Stimulated activated CD4-positive, alpha-beta T cell treated with anti-CD3 and anti-CD28 coated beads, TNF-alpha, amount 100 ng/mL, for 48 hours (primary cell): ENCODE measurements at places on chromosomes 1 and 21.

DNA sequence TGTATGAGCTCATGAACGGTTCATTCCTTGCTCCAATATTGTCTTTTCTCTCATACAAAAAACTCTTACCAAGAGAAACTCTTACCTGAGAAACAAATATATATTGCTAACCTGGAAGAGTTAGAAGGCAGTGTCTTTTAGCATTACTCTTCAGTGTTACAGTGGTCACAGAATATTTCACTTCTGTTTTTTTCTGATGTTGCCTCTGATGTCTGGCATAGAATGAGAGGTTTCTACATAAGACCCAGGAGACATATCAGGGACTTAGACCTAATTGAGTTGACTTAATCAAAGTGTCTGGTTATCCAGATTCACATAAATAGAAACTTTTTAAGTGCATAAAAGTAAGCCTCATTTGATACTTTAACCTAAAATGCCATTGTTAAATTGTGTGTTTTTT lies 923.8 kb downstream of the TTLL7 start:
- no peak for DNase-seq

- no peak for DNase-seq
These were observed 36.3 kb downstream of the KCNJ15 start for GRCh38 chr21:38293113-38293512.

- no peak for DNase-seq
These were observed 117.1 kb downstream of the OSBPL9 start for GRCh38 chr1:51733793-51734522.

GRCh38 chr1:223794136-223794880 lies 51.4 kb downstream of the TP53BP2 start:
- no peak for DNase-seq

DNA sequence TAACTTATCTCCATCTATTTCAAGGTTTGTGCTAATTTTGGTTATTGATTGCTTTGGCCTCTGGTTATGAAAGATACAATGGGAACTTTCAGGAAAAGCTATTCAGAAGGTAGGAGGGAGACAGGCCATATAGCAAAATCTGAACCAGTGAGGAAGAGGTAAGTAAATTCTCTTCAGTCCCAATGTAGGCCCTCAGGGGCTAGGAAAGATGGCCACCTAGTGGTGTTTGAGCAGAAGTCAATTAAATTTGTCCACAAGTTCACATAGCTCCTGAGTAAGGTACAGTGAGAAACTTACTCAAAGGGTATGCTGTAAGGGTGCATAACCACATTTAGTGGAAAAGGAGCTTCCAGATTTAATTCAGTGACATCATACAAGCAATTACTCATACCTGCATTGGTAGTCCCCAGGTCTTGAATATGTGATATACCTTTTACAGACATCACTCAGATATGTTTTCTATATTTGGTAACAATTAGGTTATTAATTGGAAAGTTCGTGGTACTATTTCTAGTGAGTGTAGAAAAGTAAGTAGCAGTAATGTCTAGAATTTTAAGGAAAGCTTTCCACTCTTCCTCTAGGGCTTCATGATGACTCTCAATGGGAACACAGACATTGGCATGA lies 21.4 kb upstream of the FMO1 start:
- no peak for DNase-seq

GRCh38 chr1:202587859-202588485 lies 122.3 kb downstream of the SYT2 start:
- DNase-seq, result no peak

- DNase-seq, result no peak
These were observed 224.2 kb upstream of the JUN start for GRCh38 chr1:59007820-59008598.

- DNase-seq, result no peak
These were observed 924 bp downstream of the EXTL2 start for GRCh38 chr1:100893718-100894117.

DNA sequence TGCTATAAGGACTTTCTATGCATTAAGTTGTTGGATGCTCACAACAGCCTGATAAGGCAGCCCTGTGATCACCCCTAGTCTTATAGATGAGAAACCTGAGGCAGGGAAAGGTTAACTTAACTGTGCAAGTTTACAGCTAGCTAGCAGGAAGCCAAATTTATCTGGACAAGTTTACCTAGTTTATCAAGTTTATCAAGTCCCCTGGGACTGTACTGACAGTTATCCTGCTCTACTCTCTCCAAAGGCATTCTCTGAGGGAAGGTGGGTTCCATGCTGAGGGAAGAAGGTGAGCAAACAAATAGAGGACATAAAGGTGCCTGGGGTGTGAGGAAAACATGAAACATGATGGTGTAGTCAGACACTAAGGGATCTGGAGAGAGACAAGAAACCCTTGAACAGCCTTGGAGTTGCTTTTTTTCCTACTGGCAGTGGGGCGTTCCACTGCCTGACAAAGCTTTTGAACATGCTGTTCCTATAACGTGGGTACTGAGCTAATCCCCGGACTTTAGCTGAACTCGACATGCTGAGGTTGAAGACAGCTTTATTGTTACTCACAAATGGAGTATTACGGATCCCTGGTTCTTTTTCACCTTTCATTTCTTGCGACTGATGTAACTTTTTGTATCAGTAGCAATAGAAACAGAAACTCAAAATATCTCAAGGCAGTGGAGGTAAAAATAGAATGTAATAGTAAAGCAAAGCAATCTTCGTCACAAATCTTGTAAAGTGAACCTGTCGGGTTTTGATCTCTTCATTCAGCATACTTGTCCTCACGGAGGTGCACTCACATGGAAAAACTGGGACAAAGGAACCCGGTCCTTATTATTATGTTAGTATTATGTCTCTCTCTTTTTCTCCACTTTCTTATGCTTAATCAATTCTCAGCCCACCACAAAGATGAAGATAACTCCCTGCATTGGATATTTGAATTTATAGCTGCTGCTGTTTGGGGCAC lies 42.4 kb upstream of the ESRRG start:
- DNase-seq, result no peak

DNA sequence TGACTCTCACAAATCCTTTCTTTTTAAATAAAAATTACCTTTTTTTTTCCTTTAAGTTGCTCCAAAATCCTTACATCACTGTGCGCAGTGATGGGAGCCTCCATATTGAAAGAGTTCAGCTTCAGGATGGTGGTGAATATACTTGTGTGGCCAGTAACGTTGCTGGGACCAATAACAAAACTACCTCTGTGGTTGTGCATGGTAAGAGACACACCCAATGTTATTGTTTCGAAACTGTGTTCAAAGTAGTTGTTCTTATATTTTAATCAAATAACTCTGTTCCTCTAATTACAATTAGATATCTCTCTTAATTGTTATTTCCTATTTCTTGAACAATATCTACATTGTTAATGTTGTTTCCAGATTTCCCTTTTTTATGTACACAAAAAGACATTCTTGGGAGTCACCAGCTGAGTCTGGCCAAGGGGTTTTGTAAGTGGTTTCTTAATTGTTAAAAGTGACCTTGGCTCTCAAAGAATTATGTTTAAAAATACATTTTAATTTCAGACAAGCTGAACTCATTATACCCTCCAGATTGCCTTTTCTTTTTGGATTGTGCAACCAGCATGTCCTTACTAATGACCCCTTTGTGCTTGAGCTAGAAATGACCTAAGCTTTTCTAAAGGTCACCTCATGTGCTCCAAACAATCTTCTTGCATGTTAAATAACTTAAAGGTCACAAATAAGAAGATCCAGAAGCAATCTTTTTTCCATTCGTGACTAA lies 250.1 kb downstream of the HMCN1 start:
- no peak for DNase-seq

DNA sequence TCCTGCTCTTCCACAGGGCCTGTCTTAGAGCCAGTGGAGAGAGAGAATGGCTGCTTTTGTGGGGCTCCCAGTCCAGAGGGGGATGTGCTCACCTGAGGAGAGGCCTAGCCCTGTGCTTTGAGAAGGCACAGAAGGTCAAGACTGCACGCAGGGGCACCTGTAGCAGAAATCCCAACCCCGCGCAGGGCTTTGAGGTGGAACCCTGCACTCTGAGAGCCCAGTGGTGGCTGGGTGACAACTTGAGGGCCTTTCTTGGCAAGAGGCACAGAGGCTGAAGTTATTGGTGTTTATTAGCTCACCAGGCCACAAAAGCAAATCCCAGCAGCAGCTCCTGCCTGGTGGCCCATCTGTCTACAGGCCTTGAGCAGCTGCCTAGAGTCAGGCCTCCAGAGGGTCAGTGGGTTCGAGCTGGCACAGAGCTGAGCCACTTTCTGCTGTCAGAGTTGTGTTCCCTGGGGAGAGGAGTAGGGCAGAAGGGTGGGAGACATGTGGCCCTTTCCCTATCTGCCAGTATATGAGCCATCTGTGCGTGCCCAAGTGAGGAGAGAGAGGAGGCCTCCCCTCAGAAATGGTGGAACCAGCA lies 31.4 kb downstream of the SZRD1 start:
- DNase-seq, result no peak
